Hematopoietic multipotent progenitor cell treated with erythropoietin and hydrocortisone succinate and interleukin-3 and kit ligand, for 15 days (in vitro differentiated cells): ENCODE measurements at places on chromosomes 3 and 15.

- no peak for DNase-seq
These were observed 167.8 kb upstream of the IQSEC1 start for GRCh38 chr3:13240928-13241618.

GRCh38 chr3:109927161-109927560 lies 589.8 kb upstream of the DPPA4 start:
- DNase-seq = no peak

DNA sequence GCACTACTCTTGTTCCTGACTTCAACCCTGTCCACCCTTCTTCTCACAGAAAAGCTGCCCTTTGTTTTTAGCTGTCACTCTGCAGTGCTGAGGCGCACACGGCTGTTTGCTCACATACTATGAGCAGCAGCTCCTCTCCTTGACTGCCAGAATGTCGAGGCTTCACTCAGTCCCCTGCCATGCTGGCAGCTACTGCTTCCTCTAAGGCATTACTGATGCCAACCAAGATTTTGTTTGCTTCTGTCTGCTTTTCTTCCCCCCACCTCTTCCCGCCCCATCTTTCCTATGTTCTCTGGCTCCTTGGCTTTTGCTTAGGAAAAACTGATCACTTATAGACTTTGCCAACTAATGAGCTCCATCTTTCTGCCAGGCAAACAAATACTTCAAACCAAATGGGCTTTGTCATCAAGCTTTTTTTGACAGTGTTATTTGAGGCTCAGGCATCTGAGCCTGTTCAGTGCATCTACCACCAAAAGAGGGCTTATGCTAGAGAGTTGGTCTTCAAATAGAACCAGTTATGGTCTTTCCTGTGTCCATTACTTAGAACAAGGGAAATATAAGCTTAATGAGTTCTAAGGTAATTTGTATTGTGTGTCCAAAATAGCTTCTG lies 81.0 kb downstream of the FBXL2 start:
- DNase-seq = no peak

DNA sequence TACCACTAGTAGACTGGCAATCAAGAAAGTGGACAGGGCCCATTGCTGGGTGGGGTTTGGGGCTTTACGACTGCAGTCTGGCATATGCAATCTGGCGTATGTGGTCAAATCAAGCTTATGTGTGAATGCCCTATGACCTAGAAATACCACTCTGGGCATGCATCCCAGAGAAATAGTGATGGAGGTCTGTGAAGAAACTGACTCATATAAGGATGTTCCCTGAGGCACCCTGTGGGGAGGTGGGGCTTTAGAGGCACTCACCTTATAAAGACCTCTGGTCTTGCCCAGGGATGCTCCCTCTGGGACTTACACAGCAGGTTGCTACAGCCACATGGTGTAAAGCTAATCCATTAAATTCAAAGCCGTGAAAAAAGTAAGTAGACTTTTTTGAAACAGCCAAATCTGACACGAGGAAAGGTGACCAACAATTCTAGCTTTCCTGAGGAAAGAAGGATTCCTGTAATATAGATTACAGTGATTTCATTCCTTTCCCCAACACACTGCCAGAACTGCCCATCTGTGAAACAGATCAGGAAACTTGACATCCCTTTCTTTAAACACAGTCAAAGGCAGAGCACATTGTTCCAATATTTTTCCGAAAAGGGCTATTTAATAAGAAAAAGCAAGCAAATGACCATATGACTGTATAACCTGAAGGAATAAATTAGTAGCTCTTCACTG lies 13.6 kb downstream of the RARRES1 start:
- DNase-seq = no peak

DNA sequence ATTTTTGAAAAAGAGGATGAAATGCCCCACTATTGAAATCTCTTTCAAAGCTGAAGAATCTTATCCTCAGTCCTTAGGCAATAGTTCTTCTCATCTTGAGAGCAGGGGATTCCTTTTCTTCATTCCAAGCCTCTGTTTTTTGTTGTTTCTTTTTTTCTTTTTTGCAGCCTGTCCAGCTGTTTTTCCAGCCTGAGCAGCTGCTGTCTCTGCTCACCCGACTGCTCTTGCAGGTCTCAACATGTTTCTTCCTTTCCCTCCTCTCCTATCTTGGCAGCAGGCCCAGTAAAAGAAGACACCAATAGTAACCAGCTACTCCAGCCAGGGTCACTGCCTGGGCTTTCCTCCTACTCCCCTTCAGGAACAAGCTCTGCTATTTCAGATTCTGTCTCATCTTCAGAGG lies 23.8 kb downstream of the MEX3B start:
- DNase-seq = no peak

GRCh38 chr3:183725387-183725786 lies 27.8 kb downstream of the YEATS2 start:
- no peak for DNase-seq

DNA sequence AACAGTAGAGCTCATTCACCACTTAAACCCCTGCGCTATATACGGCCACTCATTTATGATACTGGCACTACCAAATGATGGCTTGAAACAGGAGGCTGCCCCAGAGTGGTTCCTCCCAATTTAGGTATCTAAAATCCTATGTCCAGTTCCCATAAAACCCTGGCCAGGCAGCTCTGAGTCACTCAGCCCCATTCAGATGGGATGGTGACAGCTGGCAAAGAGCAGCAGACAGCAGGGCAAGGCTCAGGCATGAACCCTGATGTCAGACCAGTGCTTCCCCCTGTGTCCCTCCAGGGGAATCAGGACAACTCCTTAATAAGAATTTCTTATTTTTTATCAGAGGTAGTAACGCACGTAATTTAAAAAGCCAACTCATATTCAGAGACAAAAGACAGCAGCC lies 77.2 kb upstream of the RNU6-1 start:
- no peak for DNase-seq

GRCh38 chr15:75369897-75370581 lies 1.6 kb upstream of the MAN2C1 start:
- DNase-seq = no peak

GRCh38 chr15:95298729-95299128 lies 1031.8 kb upstream of the NR2F2 start:
- no peak for DNase-seq

- no peak for DNase-seq
These were observed 130.2 kb upstream of the STRIT1 start for GRCh38 chr3:155423526-155424322.

- no peak for DNase-seq
These were observed 38.0 kb downstream of the CADPS start for GRCh38 chr3:62837145-62837787.
